Memory B cell (primary cell): ENCODE measurements at places on chromosomes 2 and 18.

DNA sequence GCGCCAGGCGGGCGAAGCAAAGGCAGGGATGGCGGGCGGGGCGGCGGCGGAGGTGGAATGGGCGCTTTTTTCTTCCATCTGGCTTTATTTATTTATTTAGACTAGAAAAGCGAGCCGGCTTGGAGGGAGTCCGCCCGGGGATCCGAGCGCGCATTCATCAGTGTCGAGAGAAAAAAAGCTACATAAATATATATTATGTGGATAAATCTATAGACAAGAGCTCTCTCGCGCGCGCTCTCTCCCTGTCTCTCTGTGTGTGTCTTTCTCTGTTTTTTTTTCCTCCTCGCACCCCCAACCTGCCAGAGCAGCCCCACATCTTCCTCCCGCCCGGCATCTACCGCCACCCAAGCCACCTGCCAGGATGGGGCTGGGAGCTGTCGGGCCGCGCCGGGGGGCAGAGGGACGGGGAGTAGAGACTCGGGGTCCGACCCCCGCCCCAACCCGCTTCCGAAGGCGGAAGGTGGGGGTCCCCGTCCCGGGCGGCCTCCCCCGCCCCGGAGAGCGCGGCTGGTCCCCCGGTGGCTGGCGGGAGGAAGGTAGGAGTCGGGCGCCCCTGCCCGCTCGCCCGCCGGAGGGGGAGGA is 972 bp upstream of the CELF4 start:
- no peak for DNase-seq

DNA sequence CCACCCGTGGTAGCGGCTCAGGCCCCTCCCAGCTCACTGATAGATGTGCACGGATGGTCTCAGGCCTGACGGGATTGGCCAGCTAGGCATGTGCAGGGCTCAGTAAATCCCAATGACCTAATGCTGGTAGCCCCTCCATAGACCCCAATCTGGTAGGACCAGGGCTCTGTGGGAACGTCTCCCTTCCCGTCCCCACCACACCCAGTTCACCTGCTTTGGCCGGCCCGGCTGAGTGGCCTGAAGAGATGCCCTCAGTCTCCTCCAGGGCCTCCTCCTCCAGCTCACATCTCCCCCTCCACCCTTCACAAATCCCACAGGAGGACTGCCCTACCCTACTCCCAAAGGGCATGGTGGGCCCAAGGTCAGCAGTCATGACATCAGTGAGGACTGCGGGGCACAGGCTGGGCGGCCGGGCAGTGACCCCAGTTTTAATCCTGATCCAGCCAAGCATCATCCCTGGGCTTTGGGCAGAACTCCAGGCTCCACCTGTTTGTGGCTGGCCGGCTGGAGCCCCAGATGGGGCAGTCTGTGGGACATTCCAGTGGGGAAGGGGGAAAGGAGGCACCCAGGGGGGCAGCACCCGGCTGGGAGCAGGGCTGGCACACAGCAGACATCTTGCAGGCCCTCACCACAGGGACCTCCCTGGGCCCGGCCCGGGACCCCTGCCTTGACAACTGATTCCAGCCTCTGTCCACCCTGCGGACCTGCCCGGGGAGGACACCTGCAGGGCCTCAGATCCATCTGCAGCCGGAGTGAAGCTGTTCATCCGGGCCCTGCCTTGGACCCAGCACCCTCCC is 2.3 kb downstream of the KIF1A start:
- no peak for DNase-seq

DNA sequence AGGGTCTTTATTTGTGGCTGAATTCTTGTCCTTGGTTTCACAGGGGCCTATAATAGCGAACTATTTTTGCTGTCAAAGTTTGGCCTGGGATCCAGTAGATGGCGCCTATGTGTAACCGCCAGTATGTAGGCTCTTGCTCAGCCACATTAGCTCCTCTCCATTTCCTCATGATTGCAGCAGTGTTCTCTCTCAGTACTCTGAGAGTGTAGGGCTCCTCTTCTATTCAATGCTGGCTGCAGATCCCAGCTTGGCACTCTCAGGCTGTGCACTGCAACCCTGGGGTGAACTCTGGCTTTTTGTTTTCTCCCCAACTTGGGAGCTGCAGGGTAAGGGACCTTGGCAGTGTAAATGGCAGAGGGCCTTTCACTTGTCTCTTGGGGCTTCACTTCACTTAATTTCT is 344.6 kb upstream of the CHAC2 start:
- no peak for DNase-seq

- DNase-seq = no peak
Observed at GRCh38 chr2:10668402-10669012, 21.3 kb downstream of the NOL10 start.

DNA sequence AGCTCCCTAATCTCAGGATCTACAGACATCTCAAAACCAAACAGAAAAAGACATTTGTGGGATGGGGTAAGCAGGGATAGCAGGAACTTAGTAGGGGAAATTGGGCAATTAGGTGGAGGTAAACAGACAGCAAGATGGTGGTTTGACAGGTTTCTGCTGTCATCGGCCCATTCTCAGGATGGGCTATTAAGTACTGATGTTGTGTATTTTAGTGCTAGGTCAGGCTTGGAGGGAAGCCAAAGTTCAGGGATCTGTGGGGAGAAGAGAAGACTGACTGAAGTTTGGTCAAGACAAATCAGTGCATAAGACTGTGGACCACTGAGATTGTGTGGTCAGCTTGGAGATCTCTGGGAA is 96.8 kb upstream of the THUMPD2 start:
- no peak for DNase-seq

DNA sequence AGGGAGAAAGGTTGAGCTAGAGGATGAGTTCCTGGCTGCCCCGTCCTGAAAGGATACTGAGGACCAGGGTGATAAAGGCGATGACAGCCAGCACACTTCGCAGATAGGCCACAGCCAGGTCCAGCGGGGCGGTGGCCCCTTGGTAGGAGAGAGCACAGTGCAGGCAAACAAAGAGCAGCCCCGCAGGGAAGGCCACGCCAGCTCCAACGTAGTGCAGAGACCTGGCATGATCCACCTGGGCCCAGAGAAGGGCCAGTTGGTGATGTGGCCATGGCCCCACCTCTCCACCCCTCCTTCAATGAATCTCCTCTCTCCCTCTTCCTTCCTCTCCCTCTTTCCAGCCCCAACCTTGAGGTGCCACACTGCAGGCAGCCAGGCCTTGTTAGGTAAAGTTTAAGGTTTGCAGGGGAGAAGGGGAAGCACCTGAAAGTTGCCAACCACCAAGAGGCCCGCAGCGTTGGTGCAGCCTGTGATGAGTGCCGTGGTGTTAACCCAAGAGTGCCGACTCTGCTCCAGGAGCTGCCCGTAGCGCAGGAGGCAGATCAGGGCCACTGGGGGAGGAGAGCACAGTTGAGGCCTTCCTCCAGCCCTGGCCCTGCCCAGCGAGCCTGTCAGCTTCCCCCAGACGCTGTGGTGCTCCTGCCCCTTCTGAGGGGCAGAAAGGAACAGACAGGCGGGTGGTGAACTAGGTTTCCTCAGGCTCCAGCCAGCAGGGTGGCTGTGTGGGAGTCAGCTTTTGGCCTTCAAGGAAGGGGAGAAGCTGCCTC is 2.8 kb downstream of the TMEM150A start:
- DNase-seq = no peak

DNA sequence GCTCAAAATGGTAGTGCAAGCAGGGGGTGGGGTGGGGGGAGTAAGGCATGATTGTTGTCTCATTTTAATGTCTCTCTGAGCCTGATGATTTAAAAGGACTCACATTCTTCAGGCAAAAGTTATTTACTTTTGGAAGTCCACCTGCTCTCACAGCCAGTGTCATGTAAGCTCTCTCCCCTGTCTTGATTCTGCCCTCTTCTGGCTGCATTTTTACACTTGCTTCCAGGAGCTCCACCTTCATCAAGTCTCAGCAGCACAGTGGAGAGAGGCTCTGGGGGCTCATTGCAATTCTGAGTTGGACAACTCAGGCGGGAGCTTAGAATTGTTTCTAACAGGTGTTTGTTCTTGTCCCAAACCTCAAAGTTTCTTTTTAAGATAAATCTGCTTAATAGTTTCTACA is 39.2 kb downstream of the GNAL start:
- no peak for DNase-seq

- no peak for DNase-seq
Observed at GRCh38 chr2:159976527-159977160, 85.8 kb downstream of the PLA2R1 start.

DNA sequence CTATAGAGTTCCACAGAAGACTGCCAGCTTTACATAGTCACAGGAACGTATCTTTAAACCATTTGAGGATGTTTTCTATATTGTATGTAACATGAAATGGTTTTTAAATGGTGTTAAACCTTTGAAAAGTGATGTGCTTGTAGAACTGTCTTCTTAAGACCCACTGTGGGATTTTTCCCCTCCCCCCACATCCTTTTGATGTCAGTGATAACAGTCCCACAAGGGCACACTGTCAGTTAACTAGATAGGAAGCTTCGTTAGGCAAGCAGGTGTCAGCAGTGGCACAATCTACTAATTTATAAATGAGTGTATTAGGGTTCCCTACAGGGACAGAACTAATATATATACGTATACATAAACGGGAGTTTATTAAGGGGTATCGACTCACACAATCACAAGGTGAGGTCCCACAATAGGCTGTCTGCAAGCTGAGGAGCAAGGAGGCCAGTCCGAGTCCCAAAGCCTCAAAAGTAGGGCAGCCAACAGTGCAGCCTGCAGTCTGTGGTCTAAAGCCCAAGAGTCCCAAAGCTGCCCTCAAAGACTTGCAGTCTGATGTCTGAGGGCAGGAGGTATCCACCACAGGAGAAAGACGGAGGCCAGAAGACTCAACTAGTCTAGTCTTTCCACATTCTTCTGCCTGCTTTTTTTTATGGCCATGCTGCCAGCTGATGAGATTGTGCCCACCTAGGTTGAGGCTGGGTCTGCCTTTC is 23.8 kb upstream of the HNRNPLL start:
- no peak for DNase-seq

GRCh38 chr2:128178650-128179460 is 87.9 kb downstream of the UGGT1 start:
- DNase-seq = peak; percentile 18

GRCh38 chr2:143608758-143609157 is 479.5 kb downstream of the ARHGAP15 start:
- DNase-seq = no peak

DNA sequence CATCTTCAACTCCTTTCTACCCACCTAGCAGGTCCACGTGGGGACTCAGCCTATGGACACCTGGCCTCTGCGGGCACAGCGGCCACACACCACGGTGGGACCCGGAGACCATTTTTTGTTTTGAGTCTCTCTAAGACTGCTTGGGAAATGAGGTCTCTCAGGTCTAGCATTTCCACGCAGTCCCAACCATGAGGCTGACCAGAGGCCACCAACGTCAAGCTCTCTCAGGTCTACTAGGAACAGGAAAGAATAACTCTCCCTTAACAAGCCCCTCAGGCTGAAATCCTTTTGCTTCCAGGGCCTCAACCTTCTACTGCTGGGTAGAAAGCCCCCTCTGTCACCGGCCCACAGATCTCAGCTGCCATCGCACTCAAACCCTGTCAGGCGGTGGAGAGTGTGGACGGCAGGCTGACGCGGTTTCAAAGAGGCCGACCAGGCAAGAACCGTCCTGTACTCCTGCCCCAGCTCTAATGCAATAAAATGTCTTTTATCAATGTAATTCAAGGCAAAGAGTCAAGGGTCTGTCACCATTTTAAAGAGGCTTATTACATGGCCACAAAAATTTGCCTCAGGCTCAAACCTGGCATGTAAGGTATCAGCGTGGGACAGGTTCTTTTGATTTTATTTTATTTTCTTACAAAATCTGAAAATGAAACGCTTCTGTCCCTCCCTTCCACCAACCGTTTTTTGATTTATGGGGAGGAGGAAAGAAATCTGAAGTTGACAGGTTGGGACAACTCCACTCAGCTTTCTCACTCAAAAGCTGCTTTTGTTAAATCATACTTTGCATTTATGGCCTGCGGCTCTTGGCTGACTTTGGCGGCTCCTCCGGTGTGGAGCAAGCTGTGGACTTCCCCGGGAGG is 74.0 kb downstream of the BCL11A start:
- no peak for DNase-seq
